RWPE1 (cell line): ENCODE measurements at places on chromosomes 7 and 10.

DNA sequence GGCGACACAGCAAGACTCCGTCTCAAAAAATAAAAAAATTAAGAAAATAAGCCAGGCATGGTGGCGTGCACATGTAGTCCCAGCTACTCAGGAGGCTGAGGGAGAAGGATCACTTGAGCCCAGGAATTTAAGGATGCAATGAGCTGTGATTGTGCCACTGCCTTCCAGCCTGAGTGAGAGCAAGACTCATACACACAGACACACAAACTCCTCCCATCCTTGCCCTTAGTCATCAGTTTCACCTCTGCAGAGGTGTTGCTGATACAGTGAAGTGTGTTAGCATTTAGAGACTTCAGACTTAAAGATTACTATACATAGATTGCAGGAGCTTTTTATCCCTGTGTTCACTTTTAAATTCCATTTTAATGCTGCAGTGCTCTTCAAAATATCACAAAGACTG is 5.5 kb upstream of the H2AZ2 start:
- no peak for DNase-seq

DNA sequence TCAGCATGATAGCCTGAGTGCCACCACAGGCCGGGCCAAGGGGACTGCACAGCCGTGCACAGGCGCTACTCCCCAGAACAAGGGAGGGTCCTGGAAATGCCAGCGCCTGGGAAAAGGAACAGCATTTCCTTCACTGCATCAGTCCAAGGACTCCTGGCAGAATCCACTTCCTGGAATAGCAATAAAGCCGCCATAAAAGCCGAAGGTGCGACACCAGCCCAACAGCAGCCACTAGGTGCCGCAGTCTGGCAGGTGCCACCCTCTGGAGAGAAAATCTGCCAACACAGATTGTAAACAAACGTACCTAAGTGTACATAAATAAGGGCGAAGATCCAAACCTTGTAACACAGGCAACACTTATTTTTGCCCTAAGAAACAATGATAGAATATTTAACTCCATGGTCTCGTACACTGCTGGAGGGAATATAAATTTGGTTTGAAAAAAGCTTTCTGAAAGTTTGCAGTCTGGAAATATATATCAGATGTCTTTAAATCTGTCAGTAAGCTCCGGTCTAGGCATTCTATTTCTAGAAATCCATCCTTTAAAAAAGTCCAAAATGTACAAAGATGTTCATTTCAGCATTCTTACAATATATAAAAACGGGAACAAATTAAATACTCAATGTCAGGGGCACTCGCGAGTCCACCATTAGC is 22.2 kb downstream of the VOPP1 start:
- no peak for DNase-seq

DNA sequence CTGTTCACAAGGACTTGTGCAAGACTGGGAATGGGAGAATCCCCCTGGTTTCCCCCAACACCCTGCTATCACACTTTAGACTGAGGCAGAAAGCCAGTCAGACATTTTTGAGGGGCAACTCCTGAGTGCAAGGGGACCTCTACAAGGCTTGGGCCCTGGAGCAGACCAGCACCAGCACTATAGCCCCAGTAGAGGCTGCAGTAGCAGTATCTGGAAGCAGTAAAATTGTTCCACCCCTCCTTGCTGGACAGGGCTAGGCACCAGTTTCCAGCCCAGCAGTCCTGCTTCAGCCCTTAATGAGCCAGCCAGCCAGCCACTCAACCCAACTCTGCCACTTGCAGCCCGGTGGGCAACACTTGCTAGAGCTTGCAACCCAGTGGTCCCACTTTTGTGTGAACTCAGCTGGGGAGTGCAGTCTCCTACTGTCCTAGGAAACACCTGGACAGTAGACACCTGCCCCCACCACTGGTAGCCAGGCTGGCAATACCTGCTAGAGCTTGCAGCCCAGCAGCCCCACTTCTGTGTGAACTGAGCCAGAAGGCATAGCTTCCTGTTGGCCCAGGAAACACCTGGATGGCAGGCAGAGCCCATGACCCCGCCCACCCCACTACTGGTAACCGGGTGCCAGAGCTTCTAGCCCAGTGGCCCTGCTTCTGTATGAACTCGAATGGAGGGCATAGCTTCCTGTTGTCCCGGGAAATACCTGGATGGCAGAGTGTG is 65.0 kb downstream of the FBXL13 start:
- no peak for DNase-seq

GRCh38 chr7:100472854-100473499 is 6.0 kb downstream of the TSC22D4 start:
- no peak for DNase-seq

DNA sequence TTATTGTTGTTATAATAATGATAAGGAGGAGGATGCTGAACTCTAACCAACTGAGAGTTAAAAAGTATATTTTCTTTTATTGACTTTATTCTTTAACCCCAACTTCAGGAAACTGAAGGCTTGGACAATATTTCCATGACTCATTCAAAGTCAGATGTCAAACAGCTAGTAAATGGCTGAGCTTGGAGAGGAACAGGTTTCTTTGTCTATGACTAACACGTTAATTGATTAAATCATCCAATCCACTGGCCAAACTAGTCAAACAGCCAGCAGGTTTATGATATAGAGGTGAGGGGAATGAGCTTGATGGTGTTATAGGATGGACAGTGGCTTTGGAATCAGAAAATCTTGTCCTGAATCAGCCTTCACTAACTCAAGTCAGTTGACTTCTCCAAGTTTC is 119.1 kb upstream of the WDR11 start:
- peak; percentile 74 for DNase-seq

DNA sequence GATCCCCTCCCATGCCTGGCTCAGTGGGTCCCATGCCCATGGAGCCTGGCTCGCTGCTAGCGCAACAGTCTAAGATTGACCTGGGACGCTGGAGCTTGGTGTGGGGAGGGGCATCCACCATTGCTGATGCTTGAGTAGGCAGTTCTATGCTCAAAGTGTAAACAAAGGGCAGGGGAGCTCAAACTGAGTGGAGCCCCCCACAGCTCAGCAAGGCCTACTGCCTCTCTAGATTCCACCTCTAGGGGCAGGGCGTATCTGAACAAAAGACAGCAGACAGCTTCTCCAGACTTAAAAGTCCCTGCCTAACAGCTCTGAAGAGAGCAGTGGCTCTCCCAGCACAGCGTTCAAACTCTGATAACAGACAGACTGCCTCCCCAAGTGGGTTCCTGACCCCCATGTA is 31.2 kb upstream of the FFAR4 start:
- DNase-seq: no peak

GRCh38 chr10:17984056-17984455 is 32.3 kb downstream of the SLC39A12 start:
- DNase-seq: no peak

DNA sequence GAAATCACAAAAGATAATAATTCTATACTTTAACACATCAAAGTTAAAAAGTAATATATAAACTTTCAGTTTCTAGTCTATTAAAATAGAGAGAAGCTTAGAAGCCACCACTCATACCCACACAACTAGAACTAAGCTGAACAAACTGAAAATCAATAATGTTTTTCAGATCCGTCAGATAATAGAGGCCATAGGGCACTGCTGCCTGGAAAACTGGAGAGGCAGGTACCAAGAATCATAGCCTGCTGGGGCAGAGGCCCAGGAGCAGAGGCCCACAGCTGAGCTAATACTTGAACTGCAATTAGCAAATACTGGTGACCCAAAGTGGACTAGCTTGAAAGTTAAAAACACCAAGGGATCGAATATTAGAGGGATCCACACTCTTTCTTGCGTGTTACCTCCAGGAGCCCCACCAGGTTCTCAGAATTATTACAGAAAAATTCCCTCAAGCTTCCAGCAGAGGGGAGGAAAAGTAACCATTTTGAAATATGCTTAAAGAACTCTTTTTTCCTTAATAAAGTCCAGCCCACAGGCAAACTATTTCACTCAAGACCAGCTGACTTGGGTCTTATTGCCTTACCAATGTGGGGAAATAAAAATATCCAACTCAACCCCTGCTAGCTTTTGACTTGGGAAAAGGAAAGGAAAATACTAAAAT is 774.1 kb upstream of the IGFBP3 start:
- DNase-seq: no peak

GRCh38 chr7:81355911-81356310 is 413.9 kb downstream of the HGF start:
- DNase-seq: no peak

- DNase-seq: peak; percentile 61
Measured at GRCh38 chr7:94436018-94436604, 41.4 kb downstream of the COL1A2 start.

DNA sequence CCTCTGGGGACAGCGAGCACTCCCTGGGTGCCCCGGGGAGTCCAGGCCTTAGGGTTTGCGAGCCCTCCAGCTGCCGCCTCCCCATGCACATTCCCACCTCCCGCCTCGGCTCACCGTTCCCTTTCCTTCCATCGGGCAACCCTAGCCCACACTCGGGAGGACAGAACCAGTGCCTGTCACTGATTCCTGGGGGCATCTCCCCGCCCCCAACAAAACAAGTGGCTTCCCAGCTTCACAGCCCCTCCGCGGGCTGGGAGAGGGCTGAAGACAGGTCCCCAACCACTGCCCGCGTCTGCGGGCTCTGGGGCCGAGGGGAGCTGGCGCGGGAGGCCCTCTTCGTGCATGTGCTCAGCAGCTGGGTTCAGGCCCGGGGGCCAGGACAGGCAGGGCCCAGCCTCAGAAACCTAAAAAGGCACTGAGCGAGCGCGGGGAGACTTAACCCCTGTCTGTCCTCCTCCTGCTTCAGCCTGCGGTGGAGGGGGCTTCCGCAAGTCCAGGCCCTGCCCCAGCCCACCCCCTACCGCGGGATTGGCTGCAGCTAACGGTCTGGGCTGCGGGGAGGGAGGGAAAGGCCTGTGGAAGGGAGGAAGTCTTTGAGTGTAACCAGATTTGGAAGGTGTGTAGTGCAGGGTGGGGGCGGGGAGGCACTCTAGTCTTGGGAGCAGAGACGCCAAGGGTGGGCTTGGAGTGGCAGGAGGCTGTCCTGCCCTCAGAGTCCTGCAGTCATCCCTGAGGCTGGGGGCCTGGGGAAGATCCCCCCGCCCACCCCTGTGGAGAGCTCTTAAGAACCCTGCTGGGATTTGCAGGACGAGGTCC is 1.2 kb downstream of the FLNC start:
- no peak for DNase-seq

DNA sequence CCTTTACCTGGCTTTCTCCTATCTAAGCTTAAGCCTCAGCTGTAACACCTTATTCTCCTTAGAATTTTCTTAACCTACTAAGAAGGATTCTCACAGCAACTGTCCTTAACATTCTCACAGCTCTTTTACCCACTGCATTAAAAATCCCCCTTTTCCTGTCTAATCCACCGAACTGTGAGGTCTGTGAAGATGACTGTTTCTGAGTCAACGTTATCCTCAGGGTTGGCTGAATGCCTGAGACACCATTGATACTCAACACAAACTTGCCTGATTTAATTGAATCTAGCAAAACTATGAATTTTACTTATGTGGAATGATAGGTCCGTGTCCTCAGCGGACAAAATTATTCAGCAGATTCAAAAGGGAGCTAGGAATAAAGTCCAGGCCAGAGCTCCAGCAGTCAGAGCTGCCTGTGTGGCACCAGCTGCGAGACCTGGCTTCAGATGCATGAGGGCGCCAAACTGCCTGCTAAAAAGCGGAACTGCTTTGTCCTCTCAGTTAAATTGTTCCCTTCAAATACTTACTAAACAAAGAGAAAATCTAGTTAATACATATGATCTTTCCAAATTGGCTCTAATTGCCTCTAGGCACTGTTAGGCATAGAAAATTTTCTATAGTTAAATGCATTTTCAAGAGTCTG is 33.4 kb upstream of the VWDE start:
- no peak for DNase-seq

- DNase-seq: peak; percentile 66
Measured at GRCh38 chr10:70232155-70232858, 922 bp downstream of the PPA1 start.

DNA sequence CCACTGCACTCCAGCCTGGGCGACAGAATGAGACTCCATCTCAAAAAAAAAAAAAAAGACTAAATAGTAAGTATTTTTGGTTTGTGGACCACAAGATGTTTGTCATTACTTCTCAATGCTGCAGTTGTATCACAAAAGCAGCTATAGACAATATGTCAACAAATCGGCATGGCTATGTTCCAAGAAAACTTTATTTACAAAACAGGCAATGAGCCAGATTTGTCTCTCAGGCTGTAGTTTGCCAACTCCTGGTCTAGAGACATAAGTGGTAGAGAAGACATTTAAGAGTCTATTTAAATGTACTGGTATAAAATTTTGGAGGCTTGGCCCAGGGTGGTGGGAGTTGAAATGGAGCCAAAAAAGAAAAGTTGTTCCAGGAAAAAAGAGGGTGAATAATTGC is 185.8 kb downstream of the SORCS1 start:
- DNase-seq: no peak

GRCh38 chr7:34406848-34407530 is 251.0 kb upstream of the NPSR1 start:
- no peak for DNase-seq

GRCh38 chr7:43669286-43670081 is 59.8 kb downstream of the COA1 start:
- DNase-seq: no peak

DNA sequence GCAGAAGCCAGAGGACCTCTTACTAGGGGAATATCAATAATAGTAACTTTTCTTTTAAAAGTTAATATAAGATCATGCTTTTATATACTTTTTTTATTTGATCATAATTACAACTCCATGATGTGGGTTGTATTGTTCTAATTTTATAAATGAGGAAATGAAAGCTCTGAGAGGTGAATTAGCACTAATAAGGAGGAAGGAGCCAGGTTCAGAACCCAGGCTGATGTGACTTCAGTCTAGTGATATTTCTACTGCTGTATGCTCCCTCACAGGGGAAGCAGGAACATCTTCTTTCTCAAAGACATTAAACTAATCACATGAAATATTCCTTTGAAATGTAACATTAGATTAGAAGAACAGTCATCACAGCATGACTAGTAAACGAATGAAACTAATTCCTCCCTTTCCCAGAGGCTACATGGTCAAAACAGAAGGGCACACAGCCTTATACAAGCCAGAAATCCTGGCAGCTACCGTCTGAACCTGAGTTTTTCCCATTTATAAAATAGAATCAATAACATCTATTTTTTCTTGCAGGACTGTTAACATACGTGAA is 81.4 kb upstream of the GJD4 start:
- DNase-seq: no peak

DNA sequence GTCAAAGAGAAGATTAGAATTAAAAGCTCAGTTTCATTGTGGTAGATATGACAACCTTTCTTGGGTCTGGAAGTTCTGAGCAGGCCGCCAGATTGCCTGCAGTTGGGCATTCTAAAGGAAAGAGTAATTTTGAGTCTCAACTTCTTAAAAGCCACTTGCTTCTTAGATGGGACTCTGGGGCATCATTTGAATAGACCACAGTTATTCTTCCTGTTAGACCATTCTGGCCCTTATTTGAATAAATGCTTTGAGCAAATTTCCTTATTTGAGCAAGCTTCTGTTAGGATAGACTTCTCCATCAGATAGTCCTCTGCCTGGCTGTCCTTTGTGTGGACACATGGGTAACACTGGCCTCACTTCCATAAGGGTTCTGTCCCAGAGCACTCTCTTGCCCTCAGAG is 40.2 kb downstream of the SND1 start:
- DNase-seq: no peak

- no peak for DNase-seq
Measured at GRCh38 chr7:32257621-32258020, 187.4 kb upstream of the PDE1C start.
